ENCODE measurements at places on chromosomes 6 and 20.

- no peak for DNase-seq
These were observed 32.2 kb downstream of the HTR1E start for GRCh38 chr6:86969573-86969972.

- DNase-seq, result no peak
These were observed at the start of gene OR12D1 for GRCh38 chr6:29414588-29414987. OR12D1 (plus strand) TSS chr6:29414928.

DNA sequence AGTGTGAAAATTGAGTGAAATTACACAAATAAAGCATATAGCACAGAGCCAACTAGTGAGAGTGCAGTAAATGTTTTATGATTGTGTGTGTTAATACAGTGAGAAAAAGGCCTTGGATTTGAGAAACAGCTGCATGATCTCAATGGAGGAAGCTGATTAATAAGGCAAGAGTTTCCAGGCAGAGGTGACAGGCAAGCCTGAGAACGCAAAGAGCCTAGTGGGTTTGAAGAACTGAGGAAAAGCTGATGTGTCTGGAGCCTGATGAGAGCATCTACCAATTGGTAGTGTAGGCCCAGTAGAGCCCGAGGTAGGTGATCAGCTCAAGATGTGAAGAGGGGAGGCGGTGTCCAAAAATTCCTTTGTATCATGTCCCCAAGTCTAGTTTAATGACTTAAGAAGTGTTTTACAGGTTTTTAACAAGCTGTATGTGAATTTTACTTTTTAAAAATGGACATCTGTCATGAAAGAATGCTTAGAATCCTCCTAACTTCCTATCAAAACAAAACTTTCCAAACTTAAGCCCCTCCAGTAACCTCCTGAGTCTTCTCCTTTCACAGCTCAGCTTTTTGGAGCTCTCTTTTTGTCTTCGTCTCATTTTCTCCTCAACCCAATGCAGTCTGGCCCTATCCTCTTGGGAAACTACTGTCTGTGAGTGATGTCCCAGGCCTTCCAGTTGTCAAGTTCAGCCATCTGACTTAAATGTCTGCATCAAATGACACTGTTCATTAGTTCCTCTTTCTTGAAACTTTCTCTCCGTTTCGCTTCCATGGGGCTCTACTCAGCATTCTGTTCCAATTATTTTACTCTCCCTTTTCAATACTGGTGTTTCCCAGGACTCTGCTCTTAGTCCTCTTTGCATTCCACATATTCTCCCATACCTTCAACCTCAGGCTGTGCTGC, 1.2 kb downstream of the CDC40 start:
- DNase-seq, result no peak

DNA sequence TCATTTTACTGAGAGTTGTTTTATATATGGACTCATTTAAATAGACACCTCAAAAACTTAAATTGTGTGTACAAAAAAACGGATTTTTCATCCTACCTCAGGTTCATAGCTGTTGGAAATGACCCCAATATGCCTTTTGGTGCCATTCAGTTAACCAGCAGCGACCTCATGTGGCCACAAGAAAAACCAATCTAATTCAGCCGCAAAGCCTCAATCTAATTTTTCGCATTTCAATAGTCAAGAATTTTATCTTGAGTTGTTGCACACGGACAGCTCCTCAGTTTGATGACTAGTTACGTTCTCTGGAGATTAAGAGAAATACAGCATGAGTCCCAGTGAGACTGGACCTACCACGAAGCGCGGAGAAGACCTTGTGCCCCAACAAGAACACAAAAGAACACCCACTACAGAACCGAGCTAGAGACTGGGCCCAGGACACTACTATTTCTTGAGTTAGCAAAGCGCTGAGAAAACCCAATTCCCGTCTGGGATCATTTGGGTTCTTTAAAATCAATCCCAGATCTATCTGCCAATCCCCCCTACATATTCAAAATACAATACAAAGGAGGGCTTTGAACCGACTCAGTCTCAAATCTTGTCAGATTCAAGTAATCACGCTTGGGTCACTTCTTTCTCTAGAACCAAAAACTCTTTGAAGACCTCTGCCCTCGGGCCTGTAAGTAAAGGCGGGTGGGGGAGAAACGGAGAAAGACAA, 1.1 kb downstream of the TCP11 start:
- no peak for DNase-seq

GRCh38 chr6:21457647-21458046, 135.9 kb upstream of the SOX4 start:
- DNase-seq, result no peak

DNA sequence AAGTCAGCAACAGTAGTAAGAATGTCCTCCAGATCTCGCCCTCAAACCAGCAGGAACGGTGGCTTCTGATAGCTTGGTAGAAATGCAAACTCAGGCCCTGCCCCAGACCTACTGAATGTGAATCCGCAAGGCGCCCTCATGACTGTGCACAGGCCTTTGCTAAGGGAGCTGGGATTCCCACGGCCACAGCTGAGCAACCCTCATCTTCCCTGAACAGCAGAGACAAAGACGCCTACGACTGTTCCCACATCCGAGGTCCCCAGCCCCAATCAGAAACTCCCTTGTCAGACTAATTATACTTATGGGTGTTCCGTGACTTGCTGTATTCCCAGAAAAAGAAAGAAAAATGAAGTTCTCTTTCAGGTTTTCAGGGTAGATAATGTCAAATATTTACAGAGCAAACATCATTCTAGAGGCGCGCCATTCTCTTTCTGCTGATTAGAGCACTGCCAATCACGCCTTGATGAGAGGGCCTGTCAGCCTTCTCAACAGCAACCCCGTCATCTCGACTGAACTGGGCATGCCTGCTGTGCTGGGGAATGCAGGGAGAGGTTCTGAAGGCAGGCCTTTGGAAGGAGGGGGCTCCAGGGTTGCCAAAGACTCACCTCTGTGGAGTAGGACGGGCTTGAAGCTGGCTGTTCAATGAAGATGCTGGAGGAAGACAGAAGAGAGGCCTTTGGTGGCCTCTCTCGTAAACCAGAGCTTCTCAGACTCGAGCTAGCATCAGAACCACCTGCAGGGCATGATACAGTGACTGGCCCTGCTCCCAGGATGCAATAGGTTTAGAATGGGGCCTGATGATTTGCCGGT, 79.9 kb downstream of the ZNF217 start:
- DNase-seq, result no peak

DNA sequence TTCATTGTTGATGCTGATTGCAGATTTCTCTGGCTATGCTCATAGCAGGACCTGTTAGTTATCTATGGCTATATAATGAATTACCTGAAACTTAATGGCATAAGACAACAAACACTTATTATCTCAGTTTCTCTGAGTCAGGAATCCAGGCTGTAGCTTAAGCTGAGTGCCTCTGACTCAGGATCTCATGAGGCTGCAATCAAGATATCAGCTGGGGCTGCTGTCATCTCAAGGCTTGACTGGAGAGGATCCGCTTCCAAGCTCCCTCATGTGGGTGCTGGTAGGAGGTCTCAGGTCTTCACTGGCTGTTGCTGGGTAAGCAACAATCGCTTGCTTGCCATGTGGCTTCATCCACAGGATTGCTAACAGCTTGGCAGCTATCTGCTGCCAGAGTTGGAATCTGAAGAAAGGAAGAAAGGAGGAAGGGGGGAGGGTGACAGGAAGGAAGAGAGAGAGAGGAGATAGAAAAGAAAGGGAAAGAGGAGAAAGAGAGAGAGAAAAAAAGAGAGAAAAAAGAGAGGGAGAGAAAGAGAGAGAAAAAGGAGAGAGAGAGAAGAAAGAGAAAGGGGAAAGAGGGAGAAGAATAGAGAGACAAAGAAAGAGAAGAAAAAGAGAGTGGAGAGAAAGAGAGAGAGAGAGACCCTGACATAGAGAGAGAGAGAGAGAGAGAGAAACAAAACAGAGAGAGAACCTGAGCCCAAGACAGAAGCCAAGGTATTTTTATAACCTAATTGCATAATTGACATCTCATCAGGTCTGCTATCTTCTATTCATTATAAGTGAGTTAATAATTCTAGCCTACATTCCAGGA, 579.0 kb upstream of the BTBD3 start:
- no peak for DNase-seq

- no peak for DNase-seq
These were observed 84.4 kb downstream of the UNC5CL start for GRCh38 chr6:40954446-40955177.

- DNase-seq, result no peak
These were observed 115.5 kb upstream of the MARCKS start for GRCh38 chr6:113741651-113742050.

DNA sequence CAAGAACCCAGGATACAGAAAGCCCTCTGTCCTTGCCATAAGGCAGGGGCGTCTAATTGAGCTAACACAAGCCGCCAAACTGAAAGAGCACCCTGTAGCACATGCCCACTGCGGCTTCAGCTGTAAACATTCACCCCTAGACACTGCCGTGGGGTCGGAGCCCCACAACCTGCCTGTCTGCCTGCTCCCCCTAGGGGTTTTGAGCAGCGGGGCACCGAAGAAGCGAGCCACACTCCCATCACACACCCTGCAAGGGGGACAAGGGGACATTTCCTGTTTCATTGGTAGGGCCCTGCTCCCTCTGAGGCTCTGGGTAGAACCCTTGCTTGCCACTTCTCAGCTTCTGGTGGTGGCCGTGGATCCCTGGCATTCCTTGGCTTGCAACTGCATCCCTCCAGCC, 45.2 kb upstream of the BCLAF1 start:
- DNase-seq, result no peak

GRCh38 chr6:33954453-33954852, 150.7 kb upstream of the MLN start:
- DNase-seq, result no peak

DNA sequence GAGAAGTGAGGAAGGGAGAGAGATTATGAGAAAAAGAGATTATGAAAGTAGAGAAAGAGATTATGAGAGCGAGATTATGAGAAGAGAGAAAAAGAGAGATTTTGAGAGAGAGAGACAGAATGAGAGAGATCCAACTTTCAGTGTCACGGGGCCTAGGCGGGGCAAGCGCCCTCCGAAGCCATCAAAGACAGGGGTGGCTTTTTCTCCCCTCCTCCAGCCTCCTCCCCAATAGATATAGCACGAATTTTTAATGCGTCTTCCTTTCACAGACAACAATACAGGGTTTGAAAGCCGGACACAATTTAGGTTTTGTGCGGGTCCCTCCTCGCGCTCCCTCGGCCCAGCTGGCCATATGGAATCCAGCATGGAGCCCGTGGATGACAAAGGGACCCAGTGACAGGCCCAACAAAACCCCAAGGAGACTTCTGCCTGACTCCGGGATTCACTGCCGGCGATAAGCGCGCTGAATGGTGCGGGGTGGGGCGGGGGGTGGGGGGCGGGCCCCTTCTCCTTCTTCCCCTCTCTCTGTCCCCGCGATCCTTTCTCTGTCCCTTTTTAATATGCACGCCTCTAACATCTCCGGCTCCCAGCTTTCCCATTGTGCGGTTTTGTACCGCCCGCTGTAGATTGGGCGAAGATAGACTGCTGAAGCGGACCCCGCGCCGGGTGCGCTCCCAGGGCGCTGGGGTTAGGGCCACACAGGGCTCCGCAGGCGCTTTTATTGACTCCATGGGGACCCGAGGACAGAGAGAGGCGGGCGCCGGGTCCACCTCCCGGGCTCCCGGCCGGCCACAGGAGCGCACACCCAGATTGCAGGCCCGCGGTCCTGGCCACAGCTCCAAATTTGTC, 5.4 kb downstream of the NKX2-2 start:
- no peak for DNase-seq

DNA sequence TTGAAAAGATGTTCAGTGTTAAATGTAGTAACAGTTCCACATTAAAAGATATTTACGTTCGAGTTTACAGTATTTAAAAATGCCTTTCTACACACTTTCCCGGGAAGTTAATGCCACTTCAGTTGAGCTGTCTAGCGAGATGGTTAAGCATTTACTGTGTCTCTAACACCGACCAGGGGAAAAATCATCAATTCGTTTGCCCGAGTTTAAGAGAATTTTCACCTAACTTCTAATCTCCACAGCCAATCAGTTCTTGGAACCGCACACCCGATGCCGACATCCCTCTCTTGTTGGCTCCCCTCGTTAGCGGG, 58.2 kb downstream of the FAM217A start:
- DNase-seq, result no peak

- DNase-seq, result no peak
These were observed 102.3 kb upstream of the FOXP4 start for GRCh38 chr6:41443616-41444525.

DNA sequence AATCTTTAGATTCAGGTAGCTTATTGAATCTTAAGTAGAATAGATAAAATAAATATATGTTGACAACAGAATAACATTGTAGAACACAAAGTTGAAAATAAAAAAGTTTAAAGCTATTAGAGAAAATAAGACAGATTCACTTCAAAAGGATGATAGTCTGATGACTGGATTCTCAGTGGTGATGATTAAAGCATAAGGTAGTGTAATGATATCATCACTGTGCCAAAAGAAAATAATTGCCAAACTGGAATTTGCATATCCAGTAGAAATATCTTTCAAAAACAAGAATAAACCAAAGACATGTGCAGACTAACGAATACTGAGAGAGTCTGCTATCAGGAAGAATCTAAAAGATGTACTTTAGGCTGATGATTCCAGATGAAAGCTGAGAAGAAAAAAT, 30.2 kb downstream of the ENPP1 start:
- no peak for DNase-seq

GRCh38 chr20:57867181-57867803, 157.5 kb upstream of the PMEPA1 start:
- no peak for DNase-seq

DNA sequence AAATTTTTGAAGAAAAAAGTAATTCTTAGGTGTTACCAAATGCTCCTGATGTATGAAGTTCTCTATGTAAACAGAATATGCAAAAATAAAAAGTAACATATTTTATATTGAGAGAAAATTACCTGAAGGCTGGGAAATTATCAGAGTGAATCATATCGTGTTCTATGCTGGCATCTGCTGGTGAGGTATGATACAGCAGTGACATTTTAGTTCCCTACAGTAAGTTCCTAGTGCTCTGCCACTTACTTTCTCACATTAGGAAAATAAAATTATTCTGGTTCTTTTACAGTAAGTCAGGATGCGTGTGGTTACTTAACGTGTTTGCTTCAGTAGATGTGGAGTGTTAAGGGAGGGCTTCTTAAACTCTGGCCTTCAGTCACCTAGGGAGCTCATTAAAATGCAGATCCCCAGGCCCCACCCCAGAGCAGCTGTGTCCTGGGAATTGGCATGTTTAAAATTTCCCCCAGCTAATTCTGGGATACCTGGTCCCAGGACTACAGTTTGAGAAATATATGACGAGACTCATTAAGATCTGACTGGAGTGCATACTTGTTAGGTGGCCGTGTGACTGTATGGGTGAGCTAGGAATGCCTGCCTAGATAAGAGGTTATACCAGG, 3.2 kb downstream of the ACTR5 start:
- no peak for DNase-seq

DNA sequence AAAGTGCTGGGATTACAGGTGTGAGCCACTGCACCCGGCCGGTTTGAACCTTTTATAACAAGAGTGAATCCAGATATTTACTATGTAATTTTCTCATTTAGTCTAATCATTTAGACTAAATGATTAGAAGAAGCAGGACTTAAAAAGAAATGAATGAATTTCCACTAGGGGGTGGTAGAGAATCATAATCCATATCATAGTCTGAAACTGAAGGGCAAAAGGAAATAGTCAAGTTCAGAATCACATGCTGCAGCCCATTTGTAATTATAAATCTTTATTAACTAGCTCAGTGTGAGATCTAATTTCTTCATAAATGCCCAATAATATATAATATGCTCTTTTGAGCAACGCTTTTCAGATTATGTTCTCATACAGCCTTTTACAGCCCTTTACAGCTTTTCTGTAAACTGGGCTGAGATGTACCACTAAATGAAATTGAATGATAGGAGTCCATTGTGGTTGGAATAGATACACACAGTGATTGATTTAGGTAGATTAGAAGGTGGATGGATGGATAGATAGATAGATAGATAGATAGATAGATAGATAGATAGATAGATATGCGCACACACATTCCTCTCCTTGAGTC, 31.8 kb downstream of the PSMB9 start:
- no peak for DNase-seq

All from cortex of kidney (tissue), 1 donor.